Chondrocyte (in vitro differentiated cells): ENCODE measurements at places on chromosomes 4 and X. TPM values are rescaled to one million over a fixed set of nuclear protein-coding genes. Genes with fewer than 3 reads are reported as not detected.

SGMS2 gene
- 49.7 to 71.5 TPM (median 65.5 TPM) in 3 replicates for total RNA-seq

GAGE13 gene
- total RNA-seq, result not detected in 3 replicates

ZCCHC4 gene
- total RNA-seq, result 6.0 to 8.6 TPM (median 7.0 TPM) in 3 replicates

SYP gene
- 0.87 to 1.5 TPM (median 1.4 TPM) in 3 replicates for total RNA-seq

INTU gene
- total RNA-seq, result 6.1 to 11.4 TPM (median 10.9 TPM) in 3 replicates

FAM156B gene
- total RNA-seq, result 18.0 to 19.5 TPM (median 18.3 TPM) in 3 replicates

MAGEB2 gene
- total RNA-seq, result not detected in 3 replicates

PF4V1 gene
- not detected in 3 replicates for total RNA-seq

DCAF12L1 gene
- not detected in 3 replicates for total RNA-seq

VEGFC gene
- total RNA-seq, result 11.1 to 25.2 TPM (median 13.5 TPM) in 3 replicates

GRCh38 chr4:2898001-2898400 lies 54.4 kb downstream of the ADD1 start:
- no peak for DNase-seq
- H3K27ac ChIP-seq, result no peak overlapping the region
- no peak overlapping the region for H3K4me3 ChIP-seq
- no peaks in the 10 kb centered on the region for H3K27me3 ChIP-seq
- peaks cover 47% of the 10 kb centered on the region for H3K36me3 ChIP-seq

DNA sequence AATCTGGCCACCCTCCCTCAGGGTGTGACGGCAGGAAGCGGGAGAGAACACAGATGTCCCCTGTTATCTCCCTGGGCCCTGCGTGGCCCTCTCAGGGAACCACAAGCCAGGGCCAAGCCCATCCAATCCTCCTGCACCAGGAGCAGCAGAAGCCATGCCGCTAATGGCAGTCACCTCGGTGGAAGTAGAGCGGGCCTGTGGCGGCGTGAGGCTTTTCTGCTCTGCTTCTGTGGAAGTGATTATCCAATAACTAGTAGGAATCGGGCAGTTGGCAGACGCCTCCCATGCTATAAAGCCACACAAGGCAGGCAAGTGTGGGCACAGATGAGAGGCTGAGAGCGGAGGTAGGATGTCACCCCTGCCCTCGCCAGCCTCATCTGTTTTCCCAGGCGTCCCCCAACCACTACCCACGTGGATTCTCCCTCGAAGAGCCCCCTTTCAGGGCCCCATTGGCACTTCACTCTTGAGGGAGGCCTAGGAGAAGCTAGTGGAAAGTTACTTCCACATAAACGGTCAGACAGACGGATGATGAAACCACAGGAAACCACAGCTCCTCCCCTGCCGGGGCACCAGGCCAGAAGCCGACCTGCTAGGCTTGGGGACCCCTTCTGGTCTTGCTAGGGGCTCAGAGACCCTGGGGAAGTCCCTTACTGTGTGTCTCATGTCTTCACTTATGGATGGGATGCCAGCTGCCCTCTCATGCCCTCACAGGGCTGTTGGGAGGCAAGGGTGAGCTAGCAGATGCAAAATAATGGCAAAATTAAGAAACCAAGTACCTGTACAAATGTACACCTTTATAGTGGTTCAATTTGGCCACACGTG lies 18.8 kb upstream of the TMSB4X start:
- peaks cover 18% of the 10 kb centered on the region for H3K4me1 ChIP-seq
- no peak overlapping the region for H3K4me3 ChIP-seq
- H3K27ac ChIP-seq, result peak overlapping the region; percentile 99
- H3K36me3 ChIP-seq, result peaks cover 1% of the 10 kb centered on the region
- no peak for DNase-seq

- H3K27me3 ChIP-seq, result no peaks in the 10 kb centered on the region
- no peak for DNase-seq
- H3K4me1 ChIP-seq, result no peaks in the 10 kb centered on the region
- H3K36me3 ChIP-seq, result no peaks in the 10 kb centered on the region
- no peak overlapping the region for H3K27ac ChIP-seq
- H3K4me3 ChIP-seq, result no peak overlapping the region
Measured at GRCh38 chrX:105017641-105018040, 202.9 kb downstream of the TEX13A start.

GRCh38 chrX:42269186-42269585 lies 345.8 kb upstream of the CASK start:
- no peak for DNase-seq
- H3K4me1 ChIP-seq, result no peaks in the 10 kb centered on the region
- no peak overlapping the region for H3K27ac ChIP-seq

DNA sequence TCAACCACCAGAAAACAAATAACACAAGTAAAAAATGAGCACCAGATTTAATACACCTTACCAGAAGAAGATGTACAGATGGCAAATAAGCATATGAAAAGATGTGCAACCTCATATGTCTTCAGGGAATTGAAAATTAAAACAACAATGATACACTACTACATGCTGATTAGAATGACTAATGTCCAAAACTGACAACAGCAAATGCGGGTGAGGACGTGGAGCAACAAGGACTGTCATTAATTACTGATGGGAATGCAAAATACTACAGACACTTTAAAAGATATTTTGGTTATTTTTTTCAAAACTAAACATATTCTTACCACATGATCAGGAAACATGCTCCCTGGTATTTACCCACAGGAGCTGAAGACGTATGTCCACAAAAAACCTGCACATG lies 140.3 kb downstream of the FRYL start:
- DNase-seq, result no peak
- H3K27me3 ChIP-seq, result no peaks in the 10 kb centered on the region
- H3K36me3 ChIP-seq, result no peaks in the 10 kb centered on the region
- H3K4me3 ChIP-seq, result no peak overlapping the region
- H3K27ac ChIP-seq, result no peak overlapping the region

DNA sequence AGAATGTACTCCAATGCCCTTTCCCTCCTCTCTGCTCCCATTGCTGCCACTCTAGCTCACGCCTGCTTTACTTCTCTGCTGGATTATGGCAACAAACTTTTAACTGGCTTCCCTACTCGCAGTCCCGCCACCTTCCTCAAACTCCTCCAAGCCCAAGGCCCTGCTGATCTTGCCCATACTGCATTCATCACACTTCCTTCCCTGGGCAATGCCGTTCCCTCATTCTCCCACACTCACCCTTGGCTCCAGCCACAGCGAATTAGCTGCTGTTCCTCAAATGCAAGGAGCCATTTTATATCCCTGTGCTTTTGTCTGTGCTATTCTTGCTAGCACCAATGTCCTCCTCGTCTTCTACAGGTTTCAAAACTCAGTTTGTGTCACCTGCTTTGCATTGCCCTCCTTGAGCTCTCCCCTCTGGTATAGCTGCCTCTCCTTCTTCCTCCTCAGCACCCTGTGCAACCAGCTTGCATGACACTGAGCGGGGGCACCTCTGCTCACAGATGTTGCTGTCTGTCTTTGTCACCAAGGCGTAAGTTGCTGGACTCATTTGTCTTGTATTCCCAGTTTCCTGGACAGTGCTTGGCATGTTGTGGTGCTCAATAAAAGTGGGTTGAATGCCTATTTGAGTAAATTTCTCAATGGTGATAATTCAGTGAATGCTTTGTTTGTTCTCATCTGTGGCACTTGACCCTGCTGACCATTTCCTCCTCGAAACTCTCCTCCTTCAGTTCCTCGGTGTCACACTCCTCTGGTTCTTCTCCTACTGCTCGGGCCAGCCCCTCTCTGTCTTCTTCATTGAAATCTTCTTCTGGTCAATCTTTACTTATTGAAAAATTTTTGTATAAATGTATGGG lies 22.4 kb upstream of the MGST2 start:
- H3K4me3 ChIP-seq, result no peak overlapping the region
- peak overlapping the region; percentile 60 for H3K27ac ChIP-seq
- peaks cover 15% of the 10 kb centered on the region for H3K4me1 ChIP-seq
- H3K36me3 ChIP-seq, result peaks cover 6% of the 10 kb centered on the region

GRCh38 chrX:104922206-104922621 lies 298.3 kb downstream of the TEX13A start:
- H3K27ac ChIP-seq, result no peak overlapping the region
- H3K4me1 ChIP-seq, result peaks cover 2% of the 10 kb centered on the region
- DNase-seq, result no peak
- peaks cover 16% of the 10 kb centered on the region for H3K27me3 ChIP-seq
- no peak overlapping the region for H3K4me3 ChIP-seq

DNA sequence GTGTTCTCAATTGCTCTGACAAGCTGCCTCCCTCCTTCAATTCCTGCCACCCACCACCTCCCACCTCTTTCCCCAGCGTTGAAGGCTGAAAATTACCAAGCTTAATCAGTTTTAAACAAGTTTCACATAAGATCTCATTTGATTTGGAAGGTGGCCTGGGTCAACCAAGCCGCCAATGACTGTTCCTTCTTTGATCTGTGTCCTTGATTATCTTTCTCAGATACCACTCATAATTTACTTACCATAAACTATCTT lies 211.4 kb downstream of the SLIT2 start:
- H3K27me3 ChIP-seq, result no peaks in the 10 kb centered on the region
- H3K4me3 ChIP-seq, result no peak overlapping the region
- no peak overlapping the region for H3K27ac ChIP-seq
- DNase-seq, result no peak

- H3K27me3 ChIP-seq, result no peaks in the 10 kb centered on the region
- no peak for DNase-seq
- no peak overlapping the region for H3K27ac ChIP-seq
- H3K36me3 ChIP-seq, result no peaks in the 10 kb centered on the region
- H3K4me1 ChIP-seq, result no peaks in the 10 kb centered on the region
Measured at GRCh38 chr4:86848136-86848535, 1.0 kb downstream of the SLC10A6 start.

- no peak overlapping the region for H3K4me3 ChIP-seq
- no peak overlapping the region for H3K27ac ChIP-seq
- H3K36me3 ChIP-seq, result peaks cover 4% of the 10 kb centered on the region
- DNase-seq, result no peak
- no peaks in the 10 kb centered on the region for H3K4me1 ChIP-seq
- peaks cover 13% of the 10 kb centered on the region for H3K27me3 ChIP-seq
Measured at GRCh38 chrX:23525531-23525930, 141.8 kb upstream of the PRDX4 start.

DNA sequence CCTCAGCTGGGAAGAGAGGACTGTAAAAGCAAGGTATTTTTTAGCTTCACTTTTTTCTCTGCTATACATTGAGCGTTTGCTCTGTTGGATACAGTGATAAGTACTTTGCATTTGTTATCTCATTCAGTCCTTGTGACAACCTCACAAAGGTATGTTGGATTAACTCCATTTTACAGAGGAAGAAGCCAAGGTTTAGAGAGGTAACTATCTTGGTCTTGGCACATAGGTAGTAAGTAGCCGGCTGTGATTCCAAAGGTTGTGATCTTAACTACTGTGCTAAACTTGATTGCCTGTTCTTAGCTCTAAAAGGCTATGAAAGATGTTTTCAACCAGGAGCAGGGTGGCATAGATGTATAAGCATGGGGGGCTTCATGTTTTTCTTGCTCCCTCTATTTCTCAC lies 134.4 kb downstream of the POLA1 start:
- H3K27ac ChIP-seq, result no peak overlapping the region
- H3K27me3 ChIP-seq, result no peaks in the 10 kb centered on the region
- H3K4me3 ChIP-seq, result no peak overlapping the region

DNA sequence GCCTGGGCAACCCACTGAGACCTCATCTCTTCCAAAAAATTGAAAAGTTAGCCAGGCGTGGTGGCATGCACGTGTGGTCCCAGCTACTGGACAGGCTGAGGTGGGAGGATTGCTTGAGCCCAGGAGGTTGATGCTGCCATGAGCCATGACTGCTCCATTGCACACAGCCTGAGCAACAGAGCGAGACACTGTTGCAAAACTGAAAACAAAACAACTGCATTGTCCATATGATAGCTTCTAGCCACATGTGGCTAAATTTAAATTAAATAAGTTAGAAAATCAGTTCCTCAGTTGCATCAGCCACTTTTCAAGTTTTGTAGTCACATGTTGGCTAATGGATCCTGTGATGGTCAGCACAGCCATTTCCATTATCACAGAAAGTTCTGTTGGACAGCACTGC lies 67.9 kb downstream of the GAB1 start:
- no peaks in the 10 kb centered on the region for H3K27me3 ChIP-seq
- H3K4me1 ChIP-seq, result peaks cover 51% of the 10 kb centered on the region
- no peak for DNase-seq
- no peak overlapping the region for H3K4me3 ChIP-seq
- no peak overlapping the region for H3K27ac ChIP-seq

DNA sequence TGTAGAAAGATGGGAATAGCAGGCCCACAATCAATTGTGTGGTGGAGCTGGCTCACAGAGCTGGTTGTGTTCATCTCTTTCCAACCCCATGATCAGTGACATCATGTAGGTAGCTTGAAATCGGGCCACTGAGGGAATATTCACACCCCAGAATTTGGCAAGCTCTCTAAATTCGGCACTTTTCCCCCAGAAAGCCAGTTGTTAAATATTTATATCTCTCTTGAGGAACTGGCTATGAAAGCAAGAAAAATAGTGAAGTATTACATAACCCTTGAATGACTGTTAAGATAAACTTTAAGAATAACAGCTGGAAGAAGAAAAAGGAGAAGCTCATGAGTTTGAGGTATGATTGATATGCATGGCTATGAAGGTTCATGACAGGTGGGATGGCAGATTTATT lies 38.9 kb downstream of the GPRIN3 start:
- no peak overlapping the region for H3K4me3 ChIP-seq
- H3K36me3 ChIP-seq, result no peaks in the 10 kb centered on the region
- no peaks in the 10 kb centered on the region for H3K27me3 ChIP-seq

DNA sequence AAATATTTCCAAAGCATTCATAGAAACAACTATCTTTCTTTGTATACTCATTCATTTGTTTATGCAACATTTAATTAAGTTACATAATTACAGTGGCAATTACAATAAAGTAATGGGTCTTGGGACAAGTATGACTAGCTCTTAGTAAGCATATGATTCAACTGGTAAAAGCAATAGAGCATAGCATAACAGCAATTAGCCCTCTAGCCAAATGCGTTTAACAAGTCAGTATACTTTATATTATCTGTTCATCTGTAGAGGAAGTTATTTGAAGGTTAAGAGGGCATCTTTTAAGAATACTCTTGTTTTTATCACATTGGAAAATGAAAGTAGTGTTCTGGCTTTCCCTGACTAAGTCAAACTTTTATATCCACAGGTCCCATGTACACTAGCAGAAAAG lies 198.1 kb upstream of the UGT8 start:
- no peaks in the 10 kb centered on the region for H3K4me1 ChIP-seq
- no peak overlapping the region for H3K4me3 ChIP-seq
- H3K36me3 ChIP-seq, result no peaks in the 10 kb centered on the region
- DNase-seq, result no peak

GRCh38 chr4:1872870-1873269 lies 1.7 kb downstream of the NSD2 start:
- no peaks in the 10 kb centered on the region for H3K36me3 ChIP-seq
- DNase-seq, result no peak
- peaks cover 28% of the 10 kb centered on the region for H3K4me1 ChIP-seq
- peak overlapping the region; percentile 74 for H3K4me3 ChIP-seq

DNA sequence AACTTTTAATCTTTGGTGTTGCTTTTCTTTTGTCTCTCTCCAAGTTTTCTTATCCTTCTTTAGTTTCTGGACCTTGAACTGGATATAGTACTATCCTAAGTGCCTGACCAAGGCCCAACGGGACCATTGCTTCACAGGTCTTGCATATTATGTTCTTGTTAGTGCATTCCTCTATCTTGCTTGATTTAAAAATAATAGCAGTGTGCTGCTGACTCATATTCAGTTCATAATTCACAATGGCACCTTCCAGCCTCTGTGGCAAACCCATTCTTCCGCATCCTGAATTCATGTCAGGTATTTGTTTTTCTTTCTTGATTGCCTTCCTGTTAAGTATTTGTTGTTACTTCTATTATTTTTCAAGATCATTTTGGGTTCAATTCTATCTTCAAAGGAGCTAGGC lies 197.1 kb upstream of the GIMD1 start:
- DNase-seq, result no peak
- H3K36me3 ChIP-seq, result peaks cover 10% of the 10 kb centered on the region
- peaks cover 6% of the 10 kb centered on the region for H3K4me1 ChIP-seq
- H3K4me3 ChIP-seq, result no peak overlapping the region
- no peak overlapping the region for H3K27ac ChIP-seq

- no peaks in the 10 kb centered on the region for H3K27me3 ChIP-seq
- no peaks in the 10 kb centered on the region for H3K36me3 ChIP-seq
- peaks cover 20% of the 10 kb centered on the region for H3K4me1 ChIP-seq
- H3K27ac ChIP-seq, result no peak overlapping the region
- H3K4me3 ChIP-seq, result no peak overlapping the region
- DNase-seq, result no peak
Measured at GRCh38 chrX:31271615-31272471, 200.0 kb upstream of the FTHL17 start.
